CD4-positive, alpha-beta memory T cell (primary cell): ENCODE measurements at places on chromosomes 16 and 17.

- DNase-seq: no peak
These were observed 985.0 kb upstream of the GOT2 start for GRCh38 chr16:59719121-59719520.

DNA sequence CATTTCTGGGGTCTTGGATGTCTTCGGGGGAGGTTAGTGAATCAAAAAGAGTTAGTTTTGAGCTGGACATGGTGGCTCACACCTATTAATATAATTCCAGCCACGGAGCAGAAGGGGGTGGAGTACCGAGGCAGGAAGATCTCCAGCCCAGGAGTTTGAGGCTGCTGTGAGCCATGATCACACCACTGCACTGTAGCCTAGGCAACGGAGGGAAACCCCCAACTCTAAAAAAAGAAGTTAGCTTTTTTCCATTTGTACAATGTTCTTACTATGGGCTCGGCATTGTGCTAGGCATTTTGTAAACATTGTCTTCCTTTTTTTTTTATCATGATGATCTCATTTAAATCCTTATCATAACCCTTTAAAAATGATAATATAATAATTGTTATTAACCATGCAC is 8.3 kb upstream of the SNF8 start:
- DNase-seq: no peak

DNA sequence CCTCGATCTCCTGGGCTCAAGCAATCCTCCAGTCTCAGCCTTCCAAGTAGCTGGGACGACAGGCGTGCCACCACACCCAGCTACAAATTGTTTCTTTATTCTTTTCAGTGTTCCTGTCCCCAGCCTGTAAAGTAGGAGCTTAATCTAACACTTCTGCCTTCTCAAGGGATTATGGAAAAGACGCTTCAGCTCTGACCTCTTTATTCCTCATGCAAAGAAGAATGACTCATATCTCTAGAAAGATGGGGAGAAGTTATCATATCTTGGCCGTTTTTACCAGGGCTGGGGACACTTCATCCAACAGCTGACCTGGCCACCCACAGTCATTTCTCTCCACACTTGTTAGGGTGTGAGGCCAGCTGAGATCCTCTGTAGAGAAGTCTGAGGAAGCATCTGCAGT is 172.6 kb downstream of the HAPSTR1 start:
- DNase-seq: no peak

GRCh38 chr17:74536890-74537289 is 5.6 kb upstream of the CD300LB start:
- DNase-seq: no peak

DNA sequence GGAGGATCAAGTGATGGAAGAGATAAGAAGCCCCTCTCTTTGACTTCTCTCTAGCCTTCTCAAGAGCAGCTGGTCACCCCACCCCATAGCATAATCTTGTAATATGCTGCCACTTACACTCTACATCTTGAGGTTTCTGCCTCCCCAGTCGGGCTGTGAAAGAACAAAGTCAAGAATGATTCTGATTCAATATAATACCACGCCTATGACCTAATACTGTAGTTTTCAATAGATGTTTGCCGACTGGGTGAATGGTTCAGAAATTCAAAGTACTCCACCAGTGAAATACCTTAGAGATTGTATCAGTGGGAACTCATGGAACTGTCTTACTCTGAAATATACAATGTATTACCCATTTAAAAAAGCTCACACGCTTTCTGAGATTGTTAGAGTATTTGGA is 93.0 kb upstream of the ZFHX3 start:
- DNase-seq: no peak

GRCh38 chr17:32386844-32387243 is 36.9 kb downstream of the ZNF207 start:
- no peak for DNase-seq

DNA sequence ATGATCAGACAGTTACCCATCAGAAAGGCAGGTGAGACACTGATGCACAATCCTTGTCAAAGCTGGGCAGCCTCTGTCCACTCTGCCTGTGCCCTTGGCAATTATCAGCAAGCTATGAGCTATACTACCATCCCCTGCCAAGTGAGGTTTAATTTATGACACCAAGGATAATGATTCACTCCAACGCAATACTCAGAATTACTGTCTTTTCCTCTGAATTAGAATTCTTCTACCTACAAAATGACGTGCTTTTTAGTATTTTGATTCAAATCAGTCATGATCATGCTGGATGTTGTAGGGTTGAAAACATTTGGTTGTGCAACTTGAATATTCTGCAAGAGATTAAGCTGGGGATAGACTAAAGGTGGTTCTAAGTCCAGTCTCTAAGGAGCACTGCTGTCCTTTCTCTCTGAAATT is 116.8 kb upstream of the SOX9 start:
- DNase-seq: no peak
